ENCODE measurements at places on chromosomes 4 and X.

- no peaks in the 10 kb centered on the region for H3K4me1 ChIP-seq
- peaks cover 3% of the 10 kb centered on the region for H3K36me3 ChIP-seq
- H3K27me3 ChIP-seq, result no peaks in the 10 kb centered on the region
- no peak overlapping the region for H3K4me3 ChIP-seq
These were observed 187.0 kb upstream of the PPARGC1A start for GRCh38 chr4:24076811-24077210.

- H3K4me3 ChIP-seq, result no peak overlapping the region
- H3K27ac ChIP-seq, result no peak overlapping the region
- no peaks in the 10 kb centered on the region for H3K27me3 ChIP-seq
These were observed 56.7 kb downstream of the ANK2 start for GRCh38 chr4:113106108-113106507.

- no peak overlapping the region for H3K4me3 ChIP-seq
- H3K27ac ChIP-seq, result no peak overlapping the region
- DNase-seq, result no peak
These were observed 39.9 kb upstream of the RXFP1 start for GRCh38 chr4:158481811-158482210.

- no peaks in the 10 kb centered on the region for H3K27me3 ChIP-seq
- no peak overlapping the region for H3K27ac ChIP-seq
- no peaks in the 10 kb centered on the region for H3K4me1 ChIP-seq
- H3K36me3 ChIP-seq, result no peaks in the 10 kb centered on the region
- no peak overlapping the region for H3K4me3 ChIP-seq
These were observed 49.8 kb downstream of the SMPX start for GRCh38 chrX:21708116-21708515.

DNA sequence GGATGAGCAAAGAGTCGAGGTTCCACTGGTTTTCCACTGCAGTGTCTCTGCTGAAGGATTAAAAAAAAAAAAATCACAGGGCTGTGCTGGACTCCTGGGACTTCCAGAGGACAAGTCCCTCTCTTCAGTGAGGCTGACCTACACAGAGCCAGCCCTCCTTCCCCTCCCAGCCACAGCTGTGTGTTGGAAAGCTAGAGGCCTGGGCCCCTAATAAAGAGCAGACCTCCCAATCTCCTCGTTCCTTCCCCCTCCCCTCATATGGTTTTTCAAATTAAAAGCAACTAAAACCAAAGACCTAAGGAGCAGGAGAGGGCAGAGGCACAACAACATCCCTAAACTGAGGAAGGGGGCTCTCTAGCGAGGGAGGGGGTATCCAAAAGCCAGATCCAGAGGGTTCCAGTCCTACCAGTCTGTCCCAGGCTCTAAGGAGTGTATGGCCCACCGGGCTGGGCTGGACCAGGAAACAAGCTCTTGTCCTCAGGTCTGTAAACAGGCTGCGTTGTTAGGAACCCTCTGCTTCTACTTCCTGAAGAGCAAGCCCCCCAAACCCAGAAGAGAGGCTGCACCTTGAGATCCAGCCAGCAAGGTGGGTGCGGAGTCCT lies 4.0 kb upstream of the PDGFRA start:
- peaks cover 4% of the 10 kb centered on the region for H3K36me3 ChIP-seq
- peaks cover 94% of the 10 kb centered on the region for H3K27me3 ChIP-seq
- H3K27ac ChIP-seq, result no peak overlapping the region
- peak overlapping the region; percentile 74 for H3K4me3 ChIP-seq
- DNase-seq, result no peak
- peaks cover 13% of the 10 kb centered on the region for H3K4me1 ChIP-seq

DNA sequence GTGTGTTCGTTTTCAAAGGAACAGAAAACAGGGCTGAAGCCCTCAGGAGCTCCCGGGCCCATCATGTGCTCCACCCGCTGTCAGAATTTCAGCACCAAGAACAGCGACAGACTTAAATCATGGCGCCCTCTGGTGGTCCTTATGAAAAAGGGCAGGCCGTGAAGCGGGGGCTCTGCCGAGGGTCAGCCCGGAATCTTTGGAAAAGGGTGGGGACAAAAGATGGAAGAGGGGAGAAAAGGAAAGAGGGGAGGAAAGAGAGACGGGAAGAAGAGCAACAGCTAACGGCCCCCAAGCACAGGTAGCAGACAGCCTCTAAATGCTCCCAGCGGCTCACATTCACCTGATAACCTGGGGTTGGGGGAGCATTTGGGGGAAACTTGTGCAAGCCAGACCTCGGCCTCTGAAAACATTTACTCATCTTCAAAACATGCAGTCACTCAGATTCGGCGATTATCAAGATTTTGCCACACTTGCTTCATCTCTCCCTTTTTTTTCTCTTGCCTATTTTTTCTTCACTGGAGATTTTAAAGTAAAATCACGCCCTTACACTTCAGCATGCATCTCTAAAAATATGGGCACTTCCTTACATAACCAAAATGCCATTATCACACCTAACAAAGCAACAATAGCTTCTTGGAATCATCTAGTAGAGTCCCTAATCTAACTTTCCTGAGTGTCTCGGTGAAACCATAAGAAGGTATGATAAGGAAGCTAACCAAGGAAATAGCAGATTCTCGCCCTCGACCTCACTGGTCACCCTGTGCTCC lies 28.1 kb upstream of the MAN2B2 start:
- peaks cover 5% of the 10 kb centered on the region for H3K4me1 ChIP-seq
- no peak overlapping the region for H3K4me3 ChIP-seq
- DNase-seq, result peak; percentile 44
- peaks cover 66% of the 10 kb centered on the region for H3K27me3 ChIP-seq

DNA sequence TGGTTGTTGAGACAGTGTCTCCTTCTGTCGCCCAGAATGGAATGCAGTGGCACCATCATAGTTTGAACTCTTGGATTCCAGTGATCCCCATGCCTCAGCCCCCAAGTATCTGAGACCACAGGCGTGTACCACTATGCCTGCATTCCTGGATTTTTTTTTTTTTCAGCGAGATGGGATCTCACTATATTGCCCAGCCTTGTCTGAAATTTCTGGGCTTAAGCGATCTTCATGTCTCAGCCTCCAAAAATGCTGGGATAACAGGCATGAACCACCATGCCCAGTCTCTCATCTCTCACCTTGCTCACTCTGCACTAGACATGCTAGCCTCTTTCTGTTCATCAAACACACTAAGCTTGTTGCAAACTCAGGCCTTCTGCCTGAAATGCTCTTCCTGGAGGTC lies 104.1 kb downstream of the UBE2K start:
- no peaks in the 10 kb centered on the region for H3K4me1 ChIP-seq
- H3K27me3 ChIP-seq, result no peaks in the 10 kb centered on the region
- H3K4me3 ChIP-seq, result no peak overlapping the region

DNA sequence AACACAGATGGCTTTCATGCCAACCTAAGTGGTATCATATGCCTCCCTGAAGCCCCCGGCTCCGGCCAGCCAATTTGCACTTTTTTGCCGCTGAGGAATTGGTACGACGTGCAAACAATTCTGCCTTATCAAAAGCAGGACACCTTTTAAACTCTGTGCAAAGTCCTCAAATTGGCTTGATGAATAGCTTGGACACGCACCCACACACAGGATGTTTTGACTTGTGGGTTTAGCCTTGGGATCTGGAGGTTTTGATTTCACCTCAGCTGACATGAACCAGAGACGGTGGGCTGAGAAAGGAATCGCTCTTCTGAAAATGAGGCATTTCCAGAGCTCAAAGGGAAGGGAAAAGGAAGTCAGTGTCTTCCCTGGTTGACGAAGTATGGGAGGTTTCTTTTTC lies 110.8 kb upstream of the SHOX start:
- H3K4me1 ChIP-seq, result no peaks in the 10 kb centered on the region
- no peak overlapping the region for H3K4me3 ChIP-seq
- no peaks in the 10 kb centered on the region for H3K36me3 ChIP-seq
- H3K27ac ChIP-seq, result no peak overlapping the region

- no peaks in the 10 kb centered on the region for H3K27me3 ChIP-seq
- no peak for DNase-seq
- H3K36me3 ChIP-seq, result no peaks in the 10 kb centered on the region
- H3K4me1 ChIP-seq, result no peaks in the 10 kb centered on the region
- no peak overlapping the region for H3K4me3 ChIP-seq
These were observed 216.4 kb downstream of the PALLD start for GRCh38 chr4:168713253-168713652.

- DNase-seq, result no peak
- no peaks in the 10 kb centered on the region for H3K36me3 ChIP-seq
- H3K27me3 ChIP-seq, result no peaks in the 10 kb centered on the region
- H3K4me3 ChIP-seq, result no peak overlapping the region
- no peaks in the 10 kb centered on the region for H3K4me1 ChIP-seq
- no peak overlapping the region for H3K27ac ChIP-seq
These were observed 15.8 kb upstream of the GRIA2 start for GRCh38 chr4:157204634-157205244.

- no peak overlapping the region for H3K4me3 ChIP-seq
- H3K27me3 ChIP-seq, result no peaks in the 10 kb centered on the region
- DNase-seq, result no peak
- no peak overlapping the region for H3K27ac ChIP-seq
These were observed 25.7 kb upstream of the TRPC3 start for GRCh38 chr4:121977251-121978171.

DNA sequence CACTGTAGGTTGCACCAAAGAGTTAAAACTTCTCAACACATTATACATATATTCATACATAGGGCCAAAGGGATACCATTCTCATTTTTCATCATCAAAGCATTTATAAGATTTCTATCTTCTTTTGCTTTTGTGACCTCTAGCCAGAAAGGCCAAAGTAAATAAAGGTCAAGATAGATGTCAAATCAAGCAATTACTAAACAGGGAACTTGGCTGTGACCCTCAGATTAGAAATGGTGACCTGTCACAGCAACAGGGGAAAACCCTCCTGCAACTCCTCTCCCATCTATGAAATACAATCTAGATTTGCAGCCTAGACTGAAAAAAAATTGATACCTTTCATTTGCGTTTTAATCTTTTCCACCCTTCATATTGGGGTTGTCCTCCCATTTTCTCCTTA lies 225.6 kb upstream of the FAM241A start:
- no peak for DNase-seq
- H3K4me1 ChIP-seq, result no peaks in the 10 kb centered on the region

Measured in effector memory CD8-positive, alpha-beta T cell (primary cell).